H4 (cell line): ENCODE measurements at places on chromosomes 16 and 17. TPM values are rescaled to one million over a fixed set of nuclear protein-coding genes. Genes with fewer than 3 reads are reported as not detected.

Gene EMP2
- total RNA-seq = 9.7 and 9.9 TPM in 2 replicates

- DNase-seq = no peak
These were observed 97.2 kb downstream of the RAP1GAP2 start for GRCh38 chr17:2893422-2893914.

DNA sequence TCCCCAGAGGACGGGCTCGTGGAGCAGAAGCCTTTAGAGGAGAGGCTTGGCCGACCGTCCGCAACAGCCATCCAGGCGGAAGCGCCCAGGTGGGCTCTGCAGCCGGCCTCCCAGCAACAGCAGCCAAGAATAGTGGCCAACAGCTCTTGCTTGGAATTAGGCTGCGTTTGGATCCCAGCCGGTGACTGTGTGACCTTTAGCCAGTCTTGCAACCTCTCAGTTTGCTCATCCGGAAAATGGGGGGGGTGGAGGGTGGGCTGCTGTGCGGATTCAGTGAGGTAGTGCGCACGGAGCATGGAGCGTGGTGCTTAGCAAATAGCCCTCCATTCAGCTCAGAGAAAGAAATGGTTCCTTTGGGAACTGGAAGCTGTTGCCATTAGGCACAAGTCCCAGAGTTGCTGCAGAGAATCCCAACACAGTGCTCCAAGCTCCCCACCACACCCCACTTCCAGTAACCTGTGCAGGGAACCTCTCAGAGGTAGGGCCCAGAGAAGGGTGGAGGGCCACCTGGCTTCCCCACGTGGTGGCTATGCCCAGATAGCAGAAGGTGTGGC lies 46.7 kb downstream of the RTN4RL1 start:
- DNase-seq = no peak

Gene CACNG1
- not detected in 2 replicates for total RNA-seq

Gene GPRC5C
- 63.4 and 78.9 TPM in 2 replicates for total RNA-seq
